ENCODE measurements at places on chromosomes 7 and 10.

DNA sequence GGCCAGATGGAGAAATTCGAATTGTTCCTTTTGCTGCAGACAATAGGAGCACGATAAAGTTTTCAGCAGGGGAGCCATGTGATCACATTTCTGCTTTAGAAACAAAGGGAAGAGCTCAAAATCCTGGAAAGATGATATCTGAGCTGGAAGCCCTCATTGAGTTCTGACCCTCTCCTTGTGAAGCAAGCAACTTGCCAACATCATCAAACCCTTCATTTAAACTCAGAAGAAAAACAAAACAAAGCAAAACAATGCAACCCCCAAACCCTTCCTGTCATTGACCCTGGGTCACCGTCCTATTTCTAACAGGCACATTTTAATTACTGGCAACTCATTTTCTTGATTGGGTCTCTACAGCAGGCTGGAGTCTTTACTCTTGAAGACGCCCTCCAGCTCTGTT, 198.3 kb upstream of the ZNF32 start:
- no peak for DNase-seq

- no peak for DNase-seq
These were observed 26.1 kb upstream of the GALNTL5 start for GRCh38 chr7:151930026-151930653.

DNA sequence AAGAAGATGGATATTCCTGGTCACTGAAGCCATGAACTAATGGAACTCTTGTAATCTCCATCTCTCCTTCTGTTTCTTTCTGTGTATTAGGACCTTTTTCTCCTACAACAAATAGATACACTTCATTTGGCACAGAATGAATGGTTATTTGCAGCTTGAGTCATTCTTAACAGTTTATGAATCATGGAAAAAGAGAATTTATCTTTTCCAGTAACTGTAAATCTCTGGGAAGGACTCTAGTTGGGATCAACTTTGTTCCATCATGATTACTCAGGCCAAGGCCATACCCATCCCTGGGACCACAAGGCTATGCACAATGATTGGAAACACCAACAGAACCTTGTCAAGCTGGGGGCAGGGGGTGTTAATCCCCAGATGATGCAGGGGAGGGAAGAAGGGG, 36.1 kb upstream of the MDFIC start:
- no peak for DNase-seq

- DNase-seq: no peak
These were observed 18.1 kb downstream of the CARD11 start for GRCh38 chr7:3025616-3026015.

DNA sequence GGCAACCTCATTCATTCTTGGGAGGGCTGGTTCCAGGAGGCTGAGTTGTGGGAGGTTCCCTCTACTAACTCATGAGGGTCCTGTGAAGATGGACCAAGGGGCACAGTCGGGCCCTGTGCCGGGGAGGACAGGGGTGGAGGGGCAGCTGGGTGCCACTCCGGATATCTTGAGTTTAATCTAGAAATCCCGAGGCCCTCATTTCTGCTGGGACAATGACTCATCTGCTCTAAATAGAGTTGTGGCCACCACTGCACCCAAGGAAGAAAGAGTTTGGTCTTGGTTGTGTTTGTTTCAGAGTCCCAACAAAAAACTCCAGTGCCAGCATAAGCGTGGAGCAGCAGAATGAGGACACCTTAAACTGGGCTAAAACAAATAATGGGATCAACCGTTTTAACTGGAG, 82.4 kb downstream of the EBF3 start:
- DNase-seq: no peak

GRCh38 chr7:151978616-151979015, 22.4 kb downstream of the GALNTL5 start:
- DNase-seq: no peak

GRCh38 chr7:87960239-87960638, 26.2 kb downstream of the ADAM22 start:
- DNase-seq: no peak

- no peak for DNase-seq
These were observed 27.6 kb downstream of the STRIP2 start for GRCh38 chr7:129461809-129462208.
